Glomerular endothelial cell (primary cell): ENCODE measurements at places on chromosomes 2 and 18.

- DNase-seq = no peak
These were observed 44.8 kb upstream of the MAP3K20 start for GRCh38 chr2:173030561-173031490.

DNA sequence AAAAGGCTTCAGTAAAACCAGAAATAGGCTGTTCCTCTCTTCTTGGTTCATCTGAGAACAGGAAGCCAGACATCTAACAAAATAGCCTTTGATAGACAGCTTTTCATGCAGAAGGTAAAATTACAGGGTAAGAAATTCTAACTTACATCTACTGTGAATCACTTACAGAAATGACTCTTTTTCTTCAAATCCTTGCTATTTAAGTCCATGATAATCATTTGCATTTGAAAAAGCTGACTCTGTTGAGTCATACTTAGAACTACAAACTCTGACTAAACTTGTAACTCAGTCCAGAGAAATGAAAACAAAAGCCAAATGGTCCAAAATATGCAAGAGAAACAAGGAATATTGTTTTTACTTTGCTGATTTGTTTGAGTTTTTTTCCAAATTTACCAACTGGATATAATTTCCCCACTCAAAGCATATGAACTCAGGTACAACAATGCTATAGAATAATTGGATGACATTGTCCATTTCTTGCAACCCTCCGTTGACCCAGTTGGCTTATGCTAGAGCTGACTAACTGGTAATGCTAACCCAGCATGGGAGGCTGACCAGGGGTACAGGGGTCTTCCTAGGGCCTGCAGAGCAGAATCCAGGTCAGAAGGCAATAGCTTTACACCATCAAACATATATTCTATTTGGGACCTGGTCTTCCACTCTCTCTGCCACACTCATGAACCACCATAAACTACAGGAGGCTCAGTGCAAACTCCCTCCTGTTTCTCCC is 18.8 kb upstream of the MREG start:
- DNase-seq = no peak

GRCh38 chr2:231677632-231678104 is 30.7 kb upstream of the PTMA start:
- DNase-seq = no peak

- DNase-seq = no peak
These were observed 678 bp upstream of the VAPA start for GRCh38 chr18:9913151-9913525.

- DNase-seq = no peak
These were observed 11.1 kb downstream of the NR4A2 start for GRCh38 chr2:156321243-156321904.

GRCh38 chr2:7097353-7097895 is 180.2 kb downstream of the RNF144A start:
- no peak for DNase-seq

DNA sequence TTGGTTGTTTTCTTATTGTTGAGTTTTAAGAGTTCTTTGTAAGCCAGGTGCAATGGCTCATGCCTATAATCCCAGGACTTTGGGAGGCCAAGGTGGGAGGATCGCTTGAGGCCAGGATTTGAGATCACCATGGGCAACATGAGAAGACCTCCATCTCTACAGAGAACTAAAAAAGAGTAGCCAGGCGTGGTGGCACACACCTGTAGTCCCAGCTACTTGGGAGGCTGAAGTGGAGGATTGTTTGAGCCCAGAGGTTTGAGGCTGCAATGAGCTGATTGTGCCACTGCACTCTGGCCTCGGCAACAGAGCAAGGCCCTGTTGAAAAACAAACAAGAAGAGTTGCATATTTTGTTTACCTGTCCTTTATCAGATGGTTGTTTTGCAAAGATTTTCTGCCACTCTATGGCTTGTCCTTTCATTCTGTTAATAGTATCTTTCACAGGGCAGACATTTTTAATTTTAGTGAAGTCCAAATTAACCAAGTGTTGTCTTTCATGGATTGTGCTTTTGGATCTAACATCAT is 46.2 kb downstream of the UGGT1 start:
- DNase-seq = no peak

- no peak for DNase-seq
These were observed 416.5 kb downstream of the SLC4A3 start for GRCh38 chr2:220043990-220044335.

GRCh38 chr2:115163572-115163971 is 721.1 kb downstream of the DPP10 start:
- DNase-seq = no peak

DNA sequence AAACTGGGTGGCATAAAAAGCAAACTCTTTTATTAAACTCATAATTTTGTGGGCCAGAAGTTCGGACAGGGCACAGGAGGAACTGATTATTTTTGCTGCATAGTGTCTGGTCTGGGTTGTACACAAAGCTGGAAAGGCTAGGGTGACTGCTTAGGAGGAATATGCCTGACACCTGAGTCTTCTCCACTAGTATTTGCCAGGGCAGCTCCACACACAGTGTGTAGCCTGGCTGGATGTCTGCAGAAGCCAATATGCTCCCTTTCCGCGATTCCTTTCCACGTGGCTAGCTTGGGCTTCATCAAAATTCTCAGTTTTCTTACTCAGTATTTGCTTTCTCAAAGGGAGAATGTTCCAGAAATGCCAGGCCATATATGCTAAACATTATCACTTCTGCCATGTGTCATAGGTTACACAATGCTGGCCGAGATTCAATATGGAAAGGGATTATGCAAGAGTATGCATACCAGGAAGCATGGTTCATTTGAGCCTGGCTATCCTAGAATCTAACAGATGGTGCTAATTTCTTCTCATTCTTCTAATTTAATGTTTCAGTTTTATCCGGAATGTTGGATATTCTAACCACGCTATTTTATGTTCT is 142.7 kb upstream of the DOK6 start:
- no peak for DNase-seq

DNA sequence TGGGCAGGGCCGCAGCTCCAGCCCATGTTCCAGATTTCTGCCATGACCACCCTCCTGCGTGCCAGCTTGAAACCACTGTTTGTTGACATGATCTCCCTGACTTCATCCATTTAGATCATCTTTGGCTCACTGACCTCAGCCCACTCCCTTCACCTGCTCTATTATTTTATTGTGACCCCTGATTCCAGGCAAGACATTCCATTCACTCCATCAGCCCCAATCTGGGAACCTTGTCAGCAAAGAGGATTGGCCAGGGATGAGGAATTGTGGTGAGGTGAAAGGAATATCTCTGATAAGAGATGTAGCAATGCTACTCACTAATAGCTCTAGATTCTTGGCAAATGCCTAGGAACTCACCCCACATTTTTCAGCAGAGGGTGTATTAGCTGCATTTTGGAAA is 174.2 kb downstream of the TMEM247 start:
- DNase-seq = no peak

- DNase-seq = no peak
These were observed 94.9 kb downstream of the BCL2 start for GRCh38 chr18:63224630-63225029.

DNA sequence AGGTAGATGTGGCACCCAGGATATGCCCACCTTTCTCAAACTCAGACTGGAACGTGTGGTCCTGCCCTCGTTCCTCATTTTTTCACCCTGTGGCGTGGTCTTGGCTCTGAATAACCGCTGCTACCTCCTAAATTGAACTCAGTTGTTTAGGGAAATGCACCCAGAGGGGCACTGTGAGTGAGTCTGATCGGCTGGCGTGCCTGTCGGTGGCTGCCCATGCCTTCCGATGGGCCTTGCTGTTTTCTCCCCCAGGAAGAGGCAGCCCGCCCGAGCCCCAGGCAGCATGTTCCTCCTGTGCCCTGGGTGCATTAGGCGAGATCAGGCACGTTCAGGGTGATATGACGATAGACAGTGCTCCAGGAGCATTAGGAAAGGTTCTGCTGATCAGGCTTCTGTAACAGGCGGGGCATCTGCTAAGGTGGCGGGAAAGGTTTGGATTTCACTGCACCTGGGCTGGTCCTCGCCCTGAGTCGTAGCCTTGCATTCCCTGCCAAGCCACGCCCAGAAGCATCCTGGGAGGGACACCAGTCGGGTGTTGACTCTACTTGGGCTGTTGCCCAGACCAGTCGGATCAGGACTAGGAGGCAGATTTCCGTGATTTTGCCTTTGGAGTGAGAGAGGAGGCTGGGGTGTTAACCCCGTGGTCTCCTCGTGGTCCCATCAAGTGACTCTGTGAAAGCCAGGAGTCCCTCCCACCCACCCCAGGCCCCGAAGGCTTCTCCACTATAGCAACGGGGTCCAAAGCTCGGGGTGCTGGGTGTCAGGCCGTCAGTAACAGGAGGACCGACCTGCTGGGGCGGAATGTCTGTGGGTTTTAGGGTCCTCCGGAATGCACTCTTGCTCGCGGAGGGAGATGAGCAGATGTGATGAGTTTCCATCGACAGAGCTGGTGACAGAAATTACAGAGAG is 75.1 kb downstream of the SH3BP4 start:
- DNase-seq = no peak

- DNase-seq = no peak
These were observed 32.9 kb downstream of the MBP start for GRCh38 chr18:77099485-77100370.

GRCh38 chr18:1053331-1054315 is 149.0 kb downstream of the ADCYAP1 start:
- DNase-seq = no peak

- no peak for DNase-seq
These were observed 155.8 kb downstream of the PTGR3 start for GRCh38 chr18:75053028-75053629.

GRCh38 chr2:74343316-74343715 is at the start of gene SLC4A5:
SLC4A5 (minus strand) TSS chr2:74343416; CDS start chr2:74315023, 28,393 bp downstream.
- DNase-seq = no peak

GRCh38 chr2:113200736-113201490 is 27.1 kb downstream of the PSD4 start:
- no peak for DNase-seq

DNA sequence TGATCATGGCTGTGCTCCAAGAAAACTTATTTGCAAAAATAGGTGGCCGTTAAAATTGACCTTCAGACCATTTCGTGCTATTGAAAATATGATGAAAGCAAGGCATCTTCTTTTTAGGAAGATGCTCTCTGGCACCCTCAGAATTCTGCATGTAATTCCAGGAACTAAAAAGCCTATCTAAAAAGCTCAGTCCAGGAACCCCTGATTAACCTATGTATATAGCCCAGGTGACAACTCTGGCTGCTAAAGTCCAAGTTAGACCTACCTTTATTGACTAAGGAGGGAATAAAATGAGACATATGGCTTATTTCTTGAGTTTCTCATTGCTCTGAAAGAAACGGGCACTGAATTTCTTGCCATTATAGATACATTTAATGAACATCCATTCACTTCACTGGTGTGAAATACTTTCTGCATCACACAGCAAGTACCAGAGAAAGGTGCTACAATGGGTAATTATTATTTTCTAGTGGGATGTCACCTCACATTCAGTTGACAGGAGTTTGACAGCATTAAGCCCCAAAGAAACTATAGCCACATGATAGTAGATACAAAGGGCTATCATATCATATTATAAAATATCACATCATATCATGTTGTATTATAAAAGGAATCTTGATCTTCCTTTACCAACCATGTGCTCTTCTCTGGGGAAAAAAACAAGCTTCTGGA is 83.8 kb downstream of the EPHA4 start:
- DNase-seq = no peak

DNA sequence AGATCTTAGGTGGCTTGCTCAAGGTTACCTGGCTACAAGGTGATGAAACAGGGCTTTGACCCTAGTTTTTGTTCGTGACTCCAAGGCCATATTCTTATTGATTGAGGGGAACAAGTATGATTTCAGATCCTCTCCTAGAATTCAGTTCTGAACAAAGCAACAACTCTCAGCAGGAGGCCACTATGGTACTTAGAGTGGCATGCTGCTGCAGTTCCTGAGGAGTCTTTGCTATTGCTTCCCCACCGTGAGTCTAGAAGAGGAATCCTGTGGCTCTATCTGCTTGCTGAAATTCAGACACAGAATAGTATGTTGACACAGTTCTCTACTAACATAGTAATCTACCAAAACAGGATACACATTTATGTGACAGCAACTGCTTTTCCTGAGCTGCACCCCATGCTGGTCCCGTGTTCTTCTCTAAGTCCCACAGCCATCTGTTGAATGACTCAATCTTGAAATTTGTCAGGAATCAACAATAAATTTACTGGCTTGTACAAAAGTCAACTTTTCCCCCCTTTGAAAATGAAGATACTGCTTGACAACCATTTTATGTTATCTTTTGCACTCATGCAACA is 4.1 kb downstream of the TGFBRAP1 start:
- peak; percentile 91 for DNase-seq

DNA sequence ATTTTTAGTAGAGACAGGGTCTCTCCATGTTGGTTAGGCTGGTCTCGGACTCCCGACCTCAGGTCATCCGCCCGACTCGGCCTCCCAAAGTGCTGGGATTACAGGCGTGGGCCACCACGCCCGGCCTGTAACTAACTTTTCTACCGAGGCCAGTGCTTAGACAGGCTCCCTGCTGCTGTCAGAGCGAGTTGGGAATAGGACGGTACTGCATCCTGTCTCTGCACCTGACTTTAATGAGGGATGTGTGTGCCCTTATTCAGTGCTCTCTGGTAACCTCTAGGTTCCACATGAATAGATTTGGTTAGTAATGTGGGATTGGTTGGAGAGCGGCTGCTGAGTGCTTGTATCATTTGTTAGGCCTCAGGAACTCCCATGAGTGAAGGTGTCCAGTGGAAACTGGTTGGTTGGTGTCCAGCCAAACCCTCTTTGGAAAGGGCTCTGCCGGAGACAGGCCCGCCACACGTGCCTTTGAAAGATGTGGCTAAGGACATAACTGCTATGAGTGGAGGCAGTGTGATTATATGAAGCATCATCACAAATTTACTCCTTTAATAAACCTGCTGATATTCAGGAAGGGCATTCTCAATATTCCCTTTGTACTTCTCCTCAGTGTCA is 36.6 kb downstream of the MYOM1 start:
- no peak for DNase-seq

DNA sequence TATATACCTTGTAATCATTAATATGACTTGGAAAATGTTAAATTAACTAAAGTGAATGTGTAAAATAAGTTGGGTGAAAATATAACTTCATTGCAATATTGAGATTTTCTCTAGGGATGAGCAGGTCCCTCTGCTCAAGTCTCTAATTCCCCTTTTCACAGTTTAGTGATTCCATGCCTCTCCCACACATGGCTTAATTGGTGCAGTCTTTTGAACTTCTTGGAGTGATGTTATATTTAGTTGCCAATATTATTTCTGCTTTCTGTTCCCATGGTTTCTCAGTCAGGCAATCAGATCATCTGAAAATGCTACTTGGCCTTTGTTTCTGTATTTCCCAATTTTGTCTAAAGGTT is 233.7 kb upstream of the SPOPL start:
- no peak for DNase-seq

DNA sequence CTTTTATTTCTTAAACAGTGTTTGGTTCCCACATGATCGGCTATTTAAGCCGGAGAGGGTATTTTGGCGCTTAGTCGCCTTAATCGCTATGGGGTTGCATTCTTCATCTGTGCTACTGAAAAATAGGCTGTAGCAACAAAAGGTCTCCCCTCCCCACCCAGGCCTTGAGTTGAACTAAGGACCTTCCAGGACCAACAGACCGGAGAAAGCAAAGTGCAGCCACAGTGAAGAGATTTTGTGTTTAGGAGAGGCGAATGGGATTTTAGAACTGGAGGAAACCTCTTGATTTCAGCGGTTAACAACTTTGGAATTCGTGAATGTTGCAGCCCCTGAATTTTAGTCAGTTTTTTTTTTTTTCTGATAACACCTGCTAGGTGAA is 1.4 kb downstream of the ITGA6 start:
- DNase-seq = no peak
